ENCODE measurements at places on chromosomes 3 and 15.

DNA sequence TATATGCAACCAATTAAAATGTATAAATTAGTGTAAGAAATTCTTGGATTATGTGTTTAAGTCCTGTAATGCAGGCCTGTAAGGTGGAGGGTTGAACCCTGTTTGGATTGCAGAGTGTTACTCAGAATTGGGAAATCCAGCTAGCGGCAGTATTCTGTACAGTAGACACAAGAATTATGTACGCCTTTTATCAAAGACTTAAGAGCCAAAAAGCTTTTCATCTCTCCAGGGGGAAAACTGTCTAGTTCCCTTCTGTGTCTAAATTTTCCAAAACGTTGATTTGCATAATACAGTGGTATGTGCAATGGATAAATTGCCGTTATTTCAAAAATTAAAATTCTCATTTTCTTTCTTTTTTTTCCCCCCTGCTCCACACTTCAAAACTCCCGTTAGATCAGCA is 65.4 kb upstream of the ACAD9 start:
- no peak for DNase-seq

DNA sequence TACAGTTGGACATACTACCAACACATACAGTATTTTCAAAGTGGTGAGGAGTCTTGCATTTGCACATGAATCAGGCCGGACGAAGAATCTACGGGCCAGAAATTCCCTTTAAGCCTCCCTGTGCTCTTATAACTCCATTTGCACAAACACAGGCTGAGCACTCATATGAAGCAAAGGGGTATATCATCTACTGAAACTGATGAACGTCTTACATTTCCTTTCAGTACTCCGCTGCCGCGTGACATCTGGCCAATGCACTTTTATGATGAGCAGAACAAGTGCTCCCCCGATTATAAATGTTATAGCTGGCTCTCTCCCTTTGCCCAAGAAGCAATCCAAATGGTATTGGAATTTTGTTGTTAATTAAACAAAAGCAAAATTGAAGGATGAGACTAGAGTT is 110.3 kb upstream of the ICE2 start:
- no peak for DNase-seq

GRCh38 chr3:69288161-69288895 is 97.6 kb downstream of the FRMD4B start:
- peak; percentile 13 for DNase-seq

- no peak for DNase-seq
These were observed 43.9 kb downstream of the DTWD1 start for GRCh38 chr15:49664716-49665115.

DNA sequence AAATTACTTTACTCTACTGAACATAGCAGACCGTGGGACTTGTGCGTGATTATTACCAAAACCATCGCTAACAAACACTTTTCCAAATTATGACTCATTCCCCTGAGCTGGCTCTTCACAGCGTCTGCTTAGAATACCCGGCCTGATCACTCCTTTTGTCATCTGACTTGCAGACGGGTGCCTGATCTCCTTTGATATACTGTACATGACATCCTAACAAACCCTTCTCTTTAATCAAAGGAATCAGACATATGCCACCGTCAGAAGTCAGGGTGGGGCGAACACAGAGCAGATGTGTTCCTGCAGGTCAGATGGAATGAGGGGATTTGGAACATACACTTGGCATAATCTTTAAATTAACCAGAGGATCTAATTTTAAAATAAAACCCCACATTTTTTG is 48.5 kb upstream of the SH3GL3 start:
- DNase-seq: no peak

GRCh38 chr3:193346259-193346658 is 32.3 kb downstream of the ATP13A5 start:
- no peak for DNase-seq

DNA sequence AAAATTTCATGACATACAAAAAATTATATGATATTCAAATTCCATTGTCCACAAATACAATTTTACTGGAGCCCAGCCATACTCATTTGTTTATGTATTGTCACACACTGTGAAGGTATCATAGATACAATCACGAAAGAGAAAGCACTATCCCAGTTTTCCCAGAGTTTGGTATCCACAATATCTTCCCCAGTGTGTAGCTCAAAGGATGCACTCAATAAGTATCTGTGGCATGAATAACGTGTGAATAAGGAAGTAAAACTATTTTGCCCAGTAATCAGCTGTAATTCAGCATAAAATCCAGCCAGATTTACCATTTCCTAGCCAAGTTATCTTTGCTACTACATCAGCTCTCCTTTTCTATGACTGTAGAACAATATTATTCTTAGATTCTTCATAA is 131.3 kb upstream of the KCNMB2 start:
- no peak for DNase-seq

- no peak for DNase-seq
These were observed 223.2 kb downstream of the MBNL1 start for GRCh38 chr3:152491922-152492321.

GRCh38 chr3:73582535-73582934 is 42.2 kb downstream of the PDZRN3 start:
- DNase-seq: no peak

- no peak for DNase-seq
These were observed 14.6 kb downstream of the ANPEP start for GRCh38 chr15:89799918-89800498.

DNA sequence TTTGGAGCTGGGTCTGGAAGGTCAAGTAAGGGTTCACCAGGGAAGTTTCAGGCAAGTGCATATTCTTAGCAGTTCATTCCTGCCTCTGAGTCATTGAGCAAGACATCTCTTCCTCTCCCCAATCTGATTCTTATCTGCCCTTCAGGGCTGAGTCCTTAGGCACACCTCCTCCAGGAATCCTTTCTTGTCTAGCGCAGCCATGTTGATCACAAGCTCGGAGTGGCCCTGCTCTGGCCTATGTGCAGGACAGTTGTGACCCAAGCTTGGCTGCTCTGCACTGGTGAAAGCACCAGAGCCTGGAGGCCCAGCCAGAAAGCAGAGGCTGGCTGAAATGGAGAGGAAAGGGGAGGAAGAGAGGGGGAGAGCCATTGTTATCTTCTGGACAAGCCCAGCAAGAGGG is 30.9 kb upstream of the MRPS22 start:
- no peak for DNase-seq

- no peak for DNase-seq
These were observed 32.8 kb upstream of the HDC start for GRCh38 chr15:50298340-50298739.

GRCh38 chr3:116929505-116930222 is 220.1 kb downstream of the TUSC7 start:
- no peak for DNase-seq

DNA sequence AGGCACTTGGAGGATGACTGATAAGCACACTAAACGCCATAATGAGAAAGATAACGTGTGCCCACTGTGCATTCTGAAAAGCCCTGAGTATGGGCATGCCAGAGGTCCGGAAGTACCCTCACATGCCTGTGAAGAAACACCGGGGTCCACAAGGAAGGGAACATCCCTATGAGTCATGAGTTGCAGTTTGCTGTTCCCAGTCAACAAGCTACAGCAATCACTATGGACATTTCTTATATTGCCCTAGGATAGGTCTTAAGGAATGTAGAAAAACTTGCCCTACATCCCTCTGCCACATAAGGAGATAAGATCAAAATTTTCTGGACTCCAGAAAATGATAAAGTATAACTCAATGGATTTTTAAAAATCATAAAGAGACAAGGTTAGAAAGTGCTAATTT is 9.9 kb downstream of the MB21D2 start:
- DNase-seq: no peak

DNA sequence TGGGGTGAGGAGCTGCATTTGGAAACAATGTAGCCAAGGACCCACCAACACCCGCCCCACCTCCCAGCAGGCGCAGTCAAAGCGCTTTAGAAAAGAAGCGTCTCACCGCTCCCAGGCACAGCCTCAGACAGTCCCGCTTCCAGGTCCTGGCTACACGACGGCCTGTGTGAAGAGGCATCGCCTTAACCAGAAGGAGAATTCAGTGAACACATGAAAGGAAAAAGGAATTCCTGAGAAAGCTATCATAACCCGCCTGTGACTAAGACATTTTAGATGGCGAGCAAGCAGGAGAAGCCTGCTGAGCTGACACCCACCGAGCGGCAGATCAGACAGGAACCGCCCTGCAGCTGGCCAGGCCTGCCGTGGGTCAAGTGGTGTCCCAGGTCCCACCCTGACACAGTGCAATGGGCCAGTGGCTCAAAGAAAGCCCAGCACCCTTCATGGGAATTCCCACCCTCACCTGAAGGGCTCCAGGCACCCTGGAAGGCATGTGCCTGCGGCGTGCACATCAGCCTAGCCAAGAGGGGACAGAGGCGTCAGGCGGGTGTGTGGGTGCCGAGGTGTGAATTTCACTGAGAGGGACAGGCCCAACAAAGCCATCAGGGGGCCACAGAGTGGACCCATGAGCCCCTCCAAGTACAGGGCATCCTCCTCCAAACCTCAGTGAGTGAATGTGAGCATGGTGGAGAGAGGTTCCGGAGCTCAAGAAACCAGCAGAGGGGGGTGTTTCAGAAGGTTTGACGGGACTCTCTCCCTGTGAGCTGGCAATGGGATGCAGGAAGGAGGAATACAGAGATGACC is 144.8 kb downstream of the NSMCE3 start:
- DNase-seq: no peak

GRCh38 chr3:129315223-129315997 is 36.7 kb downstream of the HMCES start:
- no peak for DNase-seq

- DNase-seq: no peak
These were observed 21.5 kb upstream of the TMEM45A start for GRCh38 chr3:100470951-100471350.

DNA sequence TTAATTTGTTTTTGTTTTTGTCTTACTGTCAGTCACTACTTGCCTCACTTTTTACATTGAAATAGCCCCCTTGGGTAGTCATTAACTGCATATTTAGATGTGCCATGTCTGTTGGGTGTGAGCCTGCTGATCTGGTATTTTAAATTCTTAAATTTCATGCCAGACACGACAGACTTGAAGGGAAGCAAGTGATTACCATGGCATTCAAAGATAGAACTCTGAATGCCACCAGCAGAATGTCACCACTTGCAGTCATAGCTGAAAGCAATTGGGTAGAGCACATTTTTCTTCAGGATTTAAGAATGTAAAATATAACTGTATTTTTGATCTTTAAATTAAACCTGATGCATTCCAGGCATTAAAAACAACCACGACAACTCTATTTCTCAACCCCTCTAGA is 396.5 kb upstream of the ATP10A start:
- no peak for DNase-seq

- no peak for DNase-seq
These were observed 131.4 kb upstream of the NR2F2 start for GRCh38 chr15:96199111-96199510.
